ENCODE measurements at places on chromosomes 1 and 21.

DNA sequence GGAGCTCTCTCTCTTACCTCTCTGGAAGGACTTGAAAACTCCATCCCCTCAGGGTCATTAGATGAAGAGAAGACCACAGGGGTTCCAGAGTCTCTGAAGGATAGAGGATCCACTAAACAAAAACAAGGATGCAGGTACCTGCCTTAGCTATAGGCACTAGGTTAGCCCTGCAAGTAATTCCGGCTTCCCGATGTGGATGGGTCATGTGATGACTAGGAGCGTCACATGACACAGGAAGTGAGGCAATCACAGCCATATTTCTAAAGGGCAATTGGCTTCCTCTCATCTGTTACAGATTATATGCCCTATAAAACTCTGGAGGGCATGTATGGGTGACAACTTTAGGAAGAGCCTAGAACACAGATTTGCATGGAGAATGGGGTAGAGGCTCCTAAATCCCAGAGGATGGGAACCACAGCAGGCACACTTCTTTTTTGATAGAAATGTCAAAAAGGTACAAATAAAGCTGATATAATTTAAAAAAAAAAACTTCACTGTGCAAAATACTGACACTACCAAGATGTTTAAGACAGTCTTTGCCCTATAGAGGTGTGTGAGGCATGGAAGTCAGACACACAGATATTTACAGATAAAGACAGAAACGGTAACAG, 14.1 kb downstream of the ENTREP3 start:
- peak; percentile 86 for DNase-seq

DNA sequence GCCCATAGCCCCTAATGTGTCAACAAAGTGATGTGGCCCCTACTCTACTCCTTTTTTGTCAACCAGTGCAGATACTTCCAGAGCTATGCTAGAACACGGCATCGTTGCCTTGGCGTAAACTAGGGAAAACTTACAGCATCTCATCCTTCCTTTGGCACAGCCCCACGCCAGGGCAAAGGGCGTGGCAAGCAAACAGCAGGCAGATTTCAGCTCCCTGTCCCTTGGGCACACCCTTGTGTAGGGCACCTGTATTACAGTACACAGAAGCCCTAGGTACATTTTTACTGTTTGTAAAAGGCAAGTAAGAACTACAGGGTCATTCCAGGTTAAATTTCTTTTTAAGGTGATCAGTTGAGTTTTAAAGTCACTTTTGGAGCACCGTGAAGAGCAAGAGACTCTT, 29.3 kb downstream of the PRDX6 start:
- no peak for DNase-seq

DNA sequence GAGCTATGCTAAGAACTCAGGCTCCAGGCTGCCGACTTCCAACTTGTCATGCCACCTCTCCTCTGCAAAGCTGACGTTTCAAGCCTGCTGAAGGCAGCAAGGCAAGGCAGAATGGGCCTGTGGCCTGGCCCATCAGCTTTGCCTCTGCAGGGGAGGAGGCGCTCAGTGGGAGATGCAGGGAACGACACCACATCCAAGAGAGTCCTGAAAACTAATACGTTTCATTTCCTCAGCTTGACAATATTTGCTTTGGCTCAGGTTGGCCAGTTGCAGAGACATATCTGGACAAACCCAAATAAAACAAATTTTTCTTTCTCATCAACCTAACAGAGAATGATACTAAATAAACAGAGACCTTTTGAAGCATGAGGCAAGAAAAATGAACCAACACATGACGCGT, 35.3 kb downstream of the BEND5 start:
- DNase-seq = peak; percentile 96

DNA sequence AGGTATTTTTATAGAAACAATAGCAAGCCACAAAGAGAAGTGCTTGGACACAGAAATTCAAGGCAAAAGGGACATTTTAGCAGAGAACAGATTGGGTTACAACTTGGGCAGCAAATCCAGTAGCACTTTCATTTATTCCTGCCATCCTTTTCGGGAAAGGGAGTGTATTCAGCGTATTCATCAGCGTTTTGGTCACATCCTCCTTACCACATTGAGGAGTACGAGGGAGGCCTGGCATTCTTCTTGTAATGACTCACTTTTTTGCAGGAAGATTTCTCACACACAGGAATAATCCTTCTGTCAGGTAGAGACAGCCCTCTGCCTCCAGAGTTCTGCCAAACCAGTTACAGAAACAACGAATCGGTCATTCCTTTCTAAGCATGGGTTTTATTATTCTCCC, 18.1 kb upstream of the FAM78B start:
- DNase-seq = no peak

GRCh38 chr1:14685078-14685477, 86.6 kb downstream of the KAZN start:
- DNase-seq = no peak

GRCh38 chr1:2969845-2970291, 51.4 kb upstream of the ACTRT2 start:
- no peak for DNase-seq

GRCh38 chr1:204465546-204466415, 28.8 kb downstream of the PIK3C2B start:
- no peak for DNase-seq

GRCh38 chr1:186681121-186681520, 898 bp upstream of the PTGS2 start:
- DNase-seq = no peak

GRCh38 chr21:34204481-34205439, 131.4 kb downstream of the MRPS6 start:
- no peak for DNase-seq

GRCh38 chr1:64483731-64484414, 13.9 kb downstream of the CACHD1 start:
- no peak for DNase-seq

DNA sequence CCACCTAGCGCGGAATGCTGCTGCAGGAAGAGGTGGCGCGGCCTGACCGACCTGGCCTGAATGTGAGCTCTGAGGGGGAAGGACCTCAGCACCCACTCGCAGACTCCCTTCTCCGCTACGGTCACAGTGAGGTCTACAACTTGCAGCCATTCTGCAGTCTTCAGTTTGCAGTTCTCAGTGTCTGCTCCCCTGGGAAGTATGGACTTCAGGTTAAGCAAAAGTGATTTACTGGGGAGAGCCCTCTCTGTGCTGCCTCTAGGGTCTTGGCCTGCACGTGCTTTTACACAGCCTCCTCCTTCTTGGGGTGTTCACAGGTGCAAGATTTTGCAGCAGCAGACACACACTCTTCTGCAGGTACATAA, 296.0 kb downstream of the OMA1 start:
- no peak for DNase-seq

GRCh38 chr1:192545896-192546521, 29.6 kb upstream of the RGS1 start:
- no peak for DNase-seq

GRCh38 chr1:103541431-103541830, 15.9 kb downstream of the RNPC3 start:
- no peak for DNase-seq

DNA sequence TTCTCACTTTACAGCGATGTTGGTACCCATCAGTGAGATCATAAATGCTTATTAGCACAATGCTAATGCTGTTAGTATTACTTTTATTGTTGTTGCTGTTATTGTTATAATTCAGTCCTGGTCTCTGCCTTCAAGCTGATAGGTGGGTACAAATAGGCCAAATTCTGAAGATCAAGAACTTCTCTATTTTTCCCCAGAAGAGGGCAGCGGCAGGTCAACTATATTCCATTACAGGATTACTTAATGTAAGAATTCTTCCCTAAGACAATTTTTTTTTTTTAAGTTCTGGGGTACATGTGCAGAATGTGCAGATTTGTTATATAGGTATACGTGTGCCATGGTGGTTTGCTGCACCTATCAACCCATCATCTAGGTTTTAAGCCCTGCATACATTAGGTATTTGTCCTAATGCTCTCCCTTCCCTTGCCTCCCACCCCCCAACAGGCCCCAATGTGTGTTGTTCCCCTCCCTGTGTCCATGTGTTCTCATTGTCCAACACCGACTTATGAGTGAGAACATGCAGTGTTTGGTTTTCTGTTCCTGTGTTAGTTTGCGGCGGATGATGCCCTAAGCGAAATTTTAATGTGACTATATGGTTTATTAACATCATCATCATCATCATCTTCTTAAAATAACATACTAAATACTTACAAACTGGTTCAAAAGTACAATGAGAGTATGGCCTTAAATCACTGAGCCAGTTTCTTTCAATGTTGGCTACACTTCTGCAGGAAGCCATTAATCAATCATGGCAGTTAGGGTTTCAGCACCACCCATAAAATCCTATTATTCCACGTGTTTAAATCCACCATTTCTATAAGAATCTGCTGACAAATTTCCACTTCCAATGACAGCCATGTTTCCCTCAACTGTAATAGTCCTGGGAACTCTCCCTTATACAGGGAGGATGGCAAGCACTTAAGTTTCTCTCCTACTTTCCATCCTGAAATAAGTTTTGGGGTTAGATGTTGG, 19.2 kb downstream of the SLC19A2 start:
- DNase-seq = no peak

DNA sequence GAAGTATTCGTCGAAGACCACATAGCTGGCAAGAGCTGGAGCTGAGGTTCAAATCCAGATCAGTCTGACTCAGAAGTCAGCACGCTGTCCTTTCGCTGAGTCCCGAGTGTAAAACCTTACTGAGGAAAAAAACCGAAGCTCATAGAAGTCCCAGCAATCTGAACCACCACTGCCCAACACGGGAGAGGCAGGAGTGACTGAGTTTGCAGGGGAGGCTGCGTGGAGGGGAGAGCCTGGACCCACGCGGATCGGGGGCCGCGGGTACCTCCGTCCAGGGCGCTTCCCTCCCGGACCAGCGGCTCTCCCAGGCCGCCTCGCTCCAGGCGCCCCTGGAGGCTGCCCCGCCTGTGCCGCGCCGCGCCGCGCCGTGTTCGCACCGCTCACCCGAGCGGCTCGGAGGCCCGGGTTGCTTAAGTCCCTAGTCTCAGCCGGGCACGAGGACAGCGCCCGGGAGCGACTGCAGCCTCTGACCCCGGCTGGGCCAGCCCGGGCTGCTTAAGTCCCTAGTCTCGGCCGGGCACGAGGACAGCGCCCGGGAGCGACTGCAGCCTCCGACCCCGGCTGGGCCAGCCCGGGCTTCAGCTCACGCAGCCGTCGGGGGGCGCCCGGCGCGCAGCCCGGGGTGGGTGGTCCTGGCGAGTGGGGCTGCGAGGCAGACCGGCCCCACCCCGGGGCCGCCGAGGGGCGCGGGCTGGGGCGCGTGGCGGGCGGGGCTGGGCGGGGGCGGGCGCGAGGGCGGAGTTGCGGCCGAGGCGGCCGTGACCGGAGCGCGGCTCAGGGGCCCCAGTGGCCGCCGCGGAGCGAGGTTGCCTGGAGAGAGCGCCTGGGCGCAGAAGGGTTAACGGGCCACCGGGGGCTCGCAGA, at the start of gene ADAMTSL4:
Gene ADAMTSL4 (plus strand): TSS at position 777 of the 864 bp plus-strand sequence. CDS start 2,881 bp downstream, outside the sequence.
- DNase-seq = no peak

DNA sequence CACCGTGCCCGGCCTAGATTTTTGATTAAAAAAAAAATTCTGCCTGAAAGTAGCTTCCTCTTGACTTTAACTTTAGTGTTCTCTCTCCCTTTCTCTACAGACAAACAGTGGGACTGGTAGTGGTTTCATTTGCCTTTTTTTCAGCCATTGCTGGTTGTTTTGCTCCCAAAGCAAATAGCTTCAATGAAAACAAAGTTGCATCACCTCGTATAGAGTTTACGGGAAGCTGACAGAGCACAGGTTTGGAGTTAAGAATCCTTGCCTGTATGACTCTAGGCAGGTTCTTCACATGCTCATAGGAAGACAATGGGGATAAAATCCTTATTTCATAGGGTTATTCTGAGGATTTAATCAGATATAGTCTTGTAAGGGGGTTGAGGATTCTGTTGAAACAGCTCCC, 21.6 kb downstream of the AADACL4 start:
- DNase-seq = no peak

DNA sequence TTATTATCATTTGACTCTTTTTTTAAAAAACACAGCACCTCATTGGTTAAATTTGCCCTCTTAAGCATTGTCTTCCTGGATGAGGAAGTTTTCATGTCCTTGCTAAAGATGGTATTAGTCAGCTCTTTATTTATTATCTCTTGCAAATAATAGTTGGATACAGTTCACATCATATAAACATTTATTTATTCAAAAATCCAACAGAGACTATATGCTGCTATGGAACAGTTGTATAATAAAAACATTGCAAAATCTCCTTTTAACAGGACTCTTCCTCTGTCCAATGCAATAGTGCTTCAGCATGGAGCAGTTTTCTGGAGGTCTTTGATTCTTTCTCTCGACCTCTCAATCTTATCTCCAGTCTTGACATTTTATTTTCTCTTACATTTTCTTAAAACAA, 49.5 kb upstream of the VCAM1 start:
- no peak for DNase-seq

Data from NCI-H2029 (cell line).